ENCODE measurements at places on chromosomes 12 and 14.

DNA sequence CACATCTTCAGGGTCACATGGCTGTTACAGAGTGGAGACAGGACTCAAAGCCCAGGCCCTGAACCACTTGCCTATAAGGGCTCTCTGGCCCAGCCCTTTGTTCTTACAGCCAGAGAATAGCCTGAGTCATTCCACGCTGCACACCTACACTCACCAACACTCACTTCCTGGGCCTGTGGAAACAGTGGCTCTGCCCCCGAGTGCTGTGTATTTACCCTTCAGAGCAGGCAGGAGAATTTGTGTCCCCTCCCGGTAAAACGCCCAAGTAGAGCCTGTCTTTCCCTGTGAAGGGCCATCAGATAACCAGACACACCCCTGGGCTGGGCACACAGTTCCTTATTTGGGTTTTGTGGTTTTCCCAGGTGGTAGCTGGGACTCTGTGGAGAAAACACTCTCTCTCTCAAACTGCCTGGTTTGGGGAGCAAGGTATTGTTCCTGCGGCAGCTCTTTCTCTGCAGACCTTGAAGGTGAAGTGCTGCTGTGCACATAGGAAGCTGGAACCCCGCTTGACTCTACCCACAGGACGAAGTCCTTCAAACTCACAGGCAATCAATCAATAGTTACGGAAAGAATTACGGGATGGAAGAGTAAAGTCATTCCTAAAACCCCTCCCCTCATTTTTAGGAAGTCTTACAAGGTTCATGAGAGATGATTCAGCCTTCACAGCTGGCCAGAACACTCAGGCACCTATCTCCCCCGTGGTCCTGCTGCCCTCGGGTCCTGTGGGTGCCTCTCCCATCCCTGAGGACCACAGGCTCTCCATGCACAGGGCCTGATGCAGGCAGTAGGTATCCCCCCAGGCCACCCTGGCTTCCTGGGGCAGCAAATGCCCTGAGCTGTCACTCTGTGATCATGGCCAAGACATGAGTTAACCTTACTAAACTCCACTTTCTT is 20.3 kb downstream of the FIGNL2 start:
- H3K27me3 ChIP-seq: no peaks in the 10 kb centered on the region
- H3K36me3 ChIP-seq: no peaks in the 10 kb centered on the region

DNA sequence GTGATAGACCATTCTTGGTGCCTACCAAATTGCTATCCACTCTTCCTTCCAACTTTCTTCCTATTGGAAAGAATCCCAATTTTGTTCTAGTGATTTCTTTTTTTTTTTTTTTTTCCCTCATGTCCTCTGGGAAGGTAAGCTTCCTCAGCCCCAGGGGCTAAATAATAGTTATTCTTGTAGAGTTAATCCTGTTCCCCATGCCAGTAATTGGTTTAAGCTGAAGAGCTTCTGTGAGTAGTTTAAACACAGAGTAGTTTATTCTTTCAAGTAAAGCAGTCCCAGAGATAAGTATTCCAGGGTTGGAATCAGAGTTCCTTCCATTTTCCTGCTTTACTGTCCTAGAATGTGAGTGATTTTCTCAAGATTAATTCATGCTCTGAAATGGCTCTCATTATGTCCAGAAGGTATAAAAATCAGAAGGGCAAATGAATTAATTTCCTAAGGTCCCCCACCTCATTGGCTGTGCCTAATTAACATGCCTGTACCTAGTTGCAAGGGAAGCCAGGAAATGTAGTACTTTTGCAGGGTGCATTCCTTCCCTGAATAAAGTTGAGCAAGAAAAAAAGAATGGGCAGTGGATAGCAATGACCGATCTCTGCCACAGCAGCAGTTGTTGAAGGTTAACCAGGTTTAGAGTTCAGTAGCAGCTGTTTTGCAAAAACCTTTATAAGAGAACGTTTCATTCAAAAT is 97.8 kb downstream of the PLEKHA5 start:
- H3K27me3 ChIP-seq: no peaks in the 10 kb centered on the region
- H3K4me1 ChIP-seq: no peaks in the 10 kb centered on the region
- no peak for DNase-seq
- no peaks in the 10 kb centered on the region for H3K36me3 ChIP-seq
- no peak overlapping the region for H3K4me3 ChIP-seq

- no peaks in the 10 kb centered on the region for H3K27me3 ChIP-seq
- no peak for DNase-seq
- H3K36me3 ChIP-seq: no peaks in the 10 kb centered on the region
- no peak overlapping the region for H3K27ac ChIP-seq
- no peak overlapping the region for H3K4me3 ChIP-seq
- no peaks in the 10 kb centered on the region for H3K4me1 ChIP-seq
Measured at GRCh38 chr12:88854260-88854659, 274.0 kb upstream of the KITLG start.

GRCh38 chr12:99455350-99456035 is 192.1 kb upstream of the GARIN6 start:
- H3K27me3 ChIP-seq: no peaks in the 10 kb centered on the region
- no peak for DNase-seq
- H3K4me3 ChIP-seq: no peak overlapping the region
- H3K4me1 ChIP-seq: no peaks in the 10 kb centered on the region
- no peaks in the 10 kb centered on the region for H3K36me3 ChIP-seq

DNA sequence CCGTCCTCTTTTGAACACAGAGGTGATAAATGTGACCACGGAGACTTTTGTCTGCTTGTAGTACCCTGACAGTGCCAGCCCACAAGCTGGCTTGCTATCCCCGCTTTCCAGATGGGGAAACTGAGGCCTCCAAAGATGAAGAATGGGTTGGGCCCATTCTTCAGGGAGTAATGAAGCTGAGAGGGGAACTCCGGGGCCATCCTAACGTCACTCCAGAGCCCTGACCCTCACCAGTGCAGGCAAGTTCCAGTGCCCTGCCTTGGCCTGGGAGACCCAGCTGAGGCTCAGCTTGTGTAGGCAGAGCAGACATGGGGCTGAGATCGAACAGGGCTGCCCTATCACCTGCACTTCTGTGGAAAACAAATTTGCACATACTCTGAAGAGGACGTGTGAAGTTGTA is 277.1 kb downstream of the DPF3 start:
- DNase-seq: no peak
- H3K27me3 ChIP-seq: no peaks in the 10 kb centered on the region
- H3K36me3 ChIP-seq: no peaks in the 10 kb centered on the region
- H3K4me1 ChIP-seq: no peaks in the 10 kb centered on the region
- no peak overlapping the region for H3K4me3 ChIP-seq
- no peak overlapping the region for H3K27ac ChIP-seq

- no peak overlapping the region for H3K4me3 ChIP-seq
- peaks cover 90% of the 10 kb centered on the region for H3K36me3 ChIP-seq
Measured at GRCh38 chr12:124352257-124352656, 57.4 kb downstream of the RFLNA start.

- H3K27ac ChIP-seq: no peak overlapping the region
- no peak overlapping the region for H3K4me3 ChIP-seq
- no peak for DNase-seq
- no peaks in the 10 kb centered on the region for H3K27me3 ChIP-seq
- H3K4me1 ChIP-seq: no peaks in the 10 kb centered on the region
- no peaks in the 10 kb centered on the region for H3K36me3 ChIP-seq
Measured at GRCh38 chr12:21542403-21542802, 16.3 kb downstream of the SPX start.

- no peaks in the 10 kb centered on the region for H3K4me1 ChIP-seq
- no peak for DNase-seq
- no peak overlapping the region for H3K27ac ChIP-seq
- H3K4me3 ChIP-seq: no peak overlapping the region
- H3K27me3 ChIP-seq: no peaks in the 10 kb centered on the region
Measured at GRCh38 chr12:15863984-15864383, 18.2 kb upstream of the STRAP start.

GRCh38 chr12:106062693-106063092 is 76.1 kb downstream of the NUAK1 start:
- H3K4me1 ChIP-seq: no peaks in the 10 kb centered on the region
- no peak overlapping the region for H3K27ac ChIP-seq

DNA sequence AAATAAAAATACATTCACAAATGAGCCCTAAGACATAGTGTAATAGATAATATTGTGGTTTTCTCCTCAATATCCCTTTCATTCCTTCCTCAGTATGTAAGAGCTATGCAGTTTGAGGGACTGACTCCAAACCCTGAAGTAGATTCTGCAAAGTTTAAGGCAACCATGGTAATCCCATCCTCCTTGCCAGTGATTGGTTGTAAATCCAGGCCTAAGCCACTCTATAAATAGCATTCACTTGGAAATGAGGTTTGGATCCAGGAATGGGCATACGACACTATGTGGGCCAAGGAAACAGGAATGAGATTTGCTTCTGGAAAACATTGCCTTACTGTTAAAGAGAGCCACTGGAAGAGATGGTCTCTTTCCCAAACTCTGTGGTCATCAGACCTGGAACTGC is 468.7 kb upstream of the SOX5 start:
- no peak for DNase-seq
- no peak overlapping the region for H3K27ac ChIP-seq
- H3K4me3 ChIP-seq: no peak overlapping the region
- no peaks in the 10 kb centered on the region for H3K4me1 ChIP-seq
- H3K27me3 ChIP-seq: no peaks in the 10 kb centered on the region

DNA sequence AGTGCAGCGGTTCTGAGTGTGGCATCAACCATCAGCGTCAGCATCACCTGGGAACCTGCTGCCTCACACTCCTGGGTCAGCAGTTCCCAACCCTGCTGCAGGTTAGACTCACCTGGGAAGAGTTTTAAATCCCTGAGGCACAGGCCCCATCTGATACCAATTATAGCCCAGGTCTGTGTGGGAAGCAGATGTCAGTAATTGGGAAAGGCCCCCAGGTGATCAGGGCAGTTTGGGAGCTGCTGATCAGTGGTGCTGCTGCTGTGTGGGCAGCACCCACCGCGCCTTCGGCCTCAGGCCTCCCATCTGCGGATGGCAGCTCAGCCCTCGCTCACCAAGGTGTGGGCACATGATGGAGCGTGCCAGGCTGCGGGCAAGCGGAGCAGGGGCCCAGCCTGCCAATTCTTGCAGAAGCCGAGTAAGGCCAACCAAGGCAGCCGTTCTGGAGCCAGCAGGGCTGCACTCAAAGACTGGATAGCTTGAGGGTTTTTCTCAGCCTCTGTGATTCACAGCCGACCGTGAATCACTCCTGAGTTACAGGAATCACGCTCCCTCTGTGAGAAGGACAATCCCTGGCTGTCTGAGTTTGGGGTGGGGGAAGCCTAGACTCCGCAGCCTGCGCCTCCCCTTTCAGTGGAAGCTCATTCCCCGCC is 155.6 kb upstream of the SFSWAP start:
- no peak for DNase-seq
- no peaks in the 10 kb centered on the region for H3K36me3 ChIP-seq
- H3K27ac ChIP-seq: no peak overlapping the region
- no peak overlapping the region for H3K4me3 ChIP-seq
- H3K27me3 ChIP-seq: no peaks in the 10 kb centered on the region
- H3K4me1 ChIP-seq: no peaks in the 10 kb centered on the region

Data from effector memory CD4-positive, alpha-beta T cell (primary cell).